Cardiac fibroblast (primary cell): ENCODE measurements at places on chromosomes 7 and 10.

GRCh38 chr7:157853076-157853788 is 516.4 kb downstream of the DNAJB6 start:
- no peak for DNase-seq

DNA sequence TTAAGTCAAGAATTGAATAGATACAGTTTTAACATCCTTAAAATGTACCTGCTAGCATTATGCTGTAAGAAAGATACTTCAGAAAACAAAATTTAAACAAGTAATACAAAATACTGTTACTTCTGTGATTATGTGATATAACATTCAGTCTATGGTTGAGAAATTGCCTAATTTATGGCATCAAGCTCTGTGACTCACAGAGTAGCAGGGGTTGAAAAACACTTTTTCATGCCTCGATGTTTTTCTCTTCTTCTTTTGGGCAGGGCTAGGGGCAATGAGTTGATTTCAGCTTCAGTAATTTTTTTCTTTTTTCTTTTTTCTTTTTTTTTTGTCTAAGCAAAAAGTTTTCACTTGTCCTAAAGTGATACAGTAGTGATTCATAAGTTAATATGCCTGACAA is 209.2 kb downstream of the MBL2 start:
- peak; percentile 48 for DNase-seq

- DNase-seq = peak; percentile 14
These were observed 173.5 kb downstream of the KCNMA1 start for GRCh38 chr10:77463967-77464745.

- DNase-seq = peak; percentile 95
These were observed 75.2 kb downstream of the PAXIP1 start for GRCh38 chr7:154927624-154928125.

DNA sequence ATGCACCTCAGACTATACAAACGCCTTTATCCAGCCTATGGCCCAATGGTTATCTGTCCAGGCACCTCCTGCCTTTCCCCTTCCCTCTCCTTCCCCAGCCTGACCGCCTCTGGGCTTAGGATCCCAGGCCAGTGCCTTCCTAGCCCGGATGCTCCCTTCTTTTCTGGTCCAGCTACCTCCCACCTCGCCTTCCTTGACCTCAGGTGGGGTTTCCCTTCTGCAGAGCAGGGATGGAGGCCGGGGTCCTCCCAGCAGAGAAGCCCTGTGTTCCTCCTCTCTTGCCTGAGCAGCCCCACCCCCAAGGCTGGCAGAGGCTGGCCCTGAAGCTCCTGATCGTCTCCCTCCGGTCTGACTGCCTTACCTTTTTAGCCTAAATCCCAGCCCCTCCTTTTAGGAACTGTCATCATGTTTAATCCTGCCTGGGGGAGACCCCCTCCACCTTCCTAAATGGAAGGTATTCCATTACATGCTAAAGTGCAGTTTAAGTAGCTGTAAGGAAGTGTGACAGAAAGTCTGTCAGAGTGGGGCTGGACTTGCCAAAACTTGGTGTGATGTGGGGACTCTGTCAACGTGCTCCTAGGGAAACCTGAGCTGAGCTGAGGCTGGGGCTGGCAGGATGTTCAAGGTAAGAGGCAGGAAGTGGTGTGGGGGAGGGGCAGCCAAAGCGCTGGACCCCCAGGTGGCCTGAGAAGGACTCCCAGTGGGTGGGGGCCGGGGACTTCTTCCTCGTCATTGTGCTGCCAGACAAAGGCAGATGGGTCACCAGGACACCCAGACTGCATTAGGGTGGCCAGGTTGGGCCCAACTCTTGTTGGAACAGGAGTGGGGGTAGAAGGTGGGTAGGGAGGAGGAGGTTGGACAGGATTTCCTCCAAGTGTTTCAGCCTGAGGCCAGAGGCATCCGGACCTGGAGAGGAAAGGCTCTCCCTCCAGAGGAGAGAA is 39.5 kb downstream of the LBX1 start:
- DNase-seq = no peak

- DNase-seq = peak; percentile 90
These were observed 103.1 kb downstream of the ZNF467 start for GRCh38 chr7:149670288-149670687.

- no peak for DNase-seq
These were observed 44.2 kb downstream of the PDE1C start for GRCh38 chr7:32026083-32026425.

GRCh38 chr7:116176226-116176625 is 34.1 kb upstream of the TES start:
- DNase-seq = no peak

DNA sequence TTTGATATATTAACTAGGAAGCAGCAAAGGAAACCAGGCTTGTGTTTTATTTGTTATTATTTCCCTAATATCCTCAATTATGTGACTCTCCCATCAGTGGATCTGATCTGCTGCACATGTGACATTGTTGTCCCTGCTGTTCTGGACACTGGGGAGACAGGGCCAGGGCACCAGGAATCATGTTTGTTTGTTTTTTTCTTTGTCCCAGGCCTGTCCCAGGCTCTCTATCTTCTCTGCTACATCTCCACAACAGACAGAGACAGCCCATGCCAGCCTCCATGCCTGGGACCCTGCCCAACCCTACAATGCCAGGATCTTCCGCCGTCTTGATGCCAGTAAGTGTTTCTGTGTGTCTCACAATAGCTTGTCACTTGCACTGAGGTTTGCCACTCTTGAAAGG is 239.6 kb downstream of the TRIL start:
- DNase-seq = no peak

DNA sequence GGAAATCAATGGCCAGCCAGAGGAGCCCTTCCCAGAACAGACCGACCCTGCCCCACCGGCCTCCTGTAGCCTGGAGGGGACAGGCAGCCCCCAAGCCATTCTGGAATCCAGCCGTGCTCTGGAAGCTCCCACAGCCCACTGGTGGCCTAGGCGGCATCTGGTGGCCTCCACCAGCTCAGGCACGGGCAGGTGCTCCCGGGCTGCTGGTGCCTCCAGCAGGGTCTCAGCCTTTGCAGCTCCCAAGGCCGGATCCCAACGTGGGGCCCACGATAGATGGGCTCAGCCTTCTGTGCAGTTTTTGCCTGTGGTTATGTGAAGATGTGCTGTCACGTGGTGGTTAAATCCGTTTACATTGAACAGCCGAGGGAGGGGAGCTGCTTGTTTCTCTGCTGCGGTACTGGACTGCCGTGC is 44.4 kb downstream of the JAKMIP3 start:
- DNase-seq = no peak

- DNase-seq = no peak
These were observed 83.6 kb downstream of the DNAJC1 start for GRCh38 chr10:21919906-21920305.

DNA sequence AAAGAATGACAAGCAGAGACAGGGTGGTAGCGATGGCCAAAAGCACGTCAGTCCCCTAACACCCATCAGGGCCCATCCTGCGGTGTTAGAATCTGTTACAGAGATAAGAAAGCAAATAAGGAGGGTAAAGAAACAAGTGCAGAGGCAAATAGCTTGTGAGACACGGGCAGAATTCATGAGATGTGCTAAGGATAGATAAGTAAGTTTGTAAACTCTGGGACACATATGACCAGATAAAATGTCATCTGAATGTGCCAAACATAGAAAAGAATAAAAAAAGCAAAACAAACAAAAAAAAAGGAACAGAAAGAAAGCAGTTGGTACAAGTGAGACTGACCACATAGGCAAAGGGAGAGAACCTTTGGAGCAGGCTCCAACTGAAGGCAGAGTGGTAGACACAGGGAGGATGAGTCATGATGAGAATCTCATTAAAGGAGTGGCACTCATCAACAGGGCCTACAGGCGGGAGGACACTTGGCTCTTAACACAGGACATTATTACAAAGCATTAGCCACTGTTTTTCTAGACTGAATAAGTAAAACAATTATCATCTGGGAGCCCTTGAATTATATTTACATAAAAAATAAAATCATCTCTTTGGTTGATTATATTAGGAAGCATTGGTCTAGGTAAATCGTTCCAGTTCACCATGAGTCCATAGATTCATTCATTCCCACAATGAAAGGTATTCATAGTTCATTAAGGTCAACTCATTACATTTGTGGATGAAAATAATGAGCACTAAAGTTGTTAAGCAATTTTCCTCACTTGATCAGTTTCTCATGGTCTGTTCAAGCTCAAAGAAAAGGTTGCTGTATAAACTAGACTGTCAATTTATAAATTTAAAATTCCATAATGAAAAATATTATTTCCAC is 21.5 kb upstream of the EPHB6 start:
- DNase-seq = peak; percentile 35

DNA sequence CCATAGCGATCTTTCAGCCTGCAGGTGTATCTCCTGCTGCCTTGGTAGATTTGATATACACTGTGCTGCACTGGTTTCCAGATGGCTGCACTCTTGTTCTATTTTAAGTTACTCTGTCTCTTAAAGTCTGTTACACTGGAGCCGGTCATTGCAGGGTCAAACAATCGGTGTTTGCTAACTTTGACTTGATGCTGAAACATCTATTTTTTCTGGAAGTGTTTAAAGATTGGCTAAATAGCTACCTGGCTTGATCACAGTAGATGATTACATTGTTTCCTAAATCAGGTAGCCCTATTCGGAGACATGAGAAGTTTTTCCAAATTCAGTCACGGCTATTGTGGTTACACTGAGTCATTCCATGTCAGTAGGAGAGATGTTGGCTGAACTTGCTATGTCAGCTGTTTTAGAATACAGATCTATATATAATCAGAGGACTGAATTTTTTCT is 574.8 kb downstream of the ETV1 start:
- DNase-seq = peak; percentile 13

GRCh38 chr7:1457949-1458682 is 1.2 kb downstream of the MICALL2 start:
- DNase-seq = no peak

GRCh38 chr7:125257617-125258016 is 328.0 kb upstream of the POT1 start:
- DNase-seq = no peak

GRCh38 chr10:45071043-45071813 is 70.5 kb downstream of the ZNF22 start:
- DNase-seq = no peak

DNA sequence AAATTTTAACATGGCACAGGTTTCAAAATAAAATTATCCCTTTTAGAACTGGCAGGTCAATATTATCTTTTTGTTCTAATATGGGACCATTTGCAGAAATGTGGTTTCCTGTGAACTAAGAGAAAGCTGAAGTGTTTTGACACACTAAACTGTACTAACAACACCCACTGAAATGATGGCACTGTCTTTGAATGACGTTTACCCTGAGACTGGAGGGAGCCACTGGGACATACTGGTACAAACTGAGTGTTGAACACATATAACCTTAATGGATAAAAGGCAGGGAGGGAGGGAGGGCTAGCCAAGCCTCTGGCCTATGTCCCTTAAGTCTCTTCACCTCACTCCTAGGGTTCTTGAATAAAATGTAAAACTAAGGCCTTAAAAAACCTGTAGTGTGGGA is 95.9 kb downstream of the PDE1C start:
- no peak for DNase-seq

DNA sequence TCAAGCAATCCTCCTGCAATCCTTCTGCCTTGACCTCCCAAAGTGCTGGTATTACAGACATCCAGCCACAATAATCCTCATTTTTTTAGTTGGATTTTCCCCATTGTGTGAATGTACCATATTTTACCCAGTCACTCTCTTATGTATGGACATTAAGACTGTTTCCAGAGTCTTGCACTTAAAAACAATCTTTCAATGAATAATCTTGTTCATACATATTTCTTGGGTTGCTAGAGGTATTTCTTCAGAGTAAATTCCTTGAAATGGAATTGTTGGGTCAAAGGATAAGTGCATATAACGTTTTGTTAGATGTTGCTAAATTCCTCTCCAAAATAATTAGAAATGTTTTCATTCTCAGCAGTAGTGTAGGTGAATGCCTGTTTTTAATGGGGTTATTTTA is 283.1 kb upstream of the KAT6B start:
- peak; percentile 3 for DNase-seq

- no peak for DNase-seq
These were observed 45.0 kb upstream of the NMT2 start for GRCh38 chr10:15213461-15213861.

GRCh38 chr10:113369365-113369694 is 183.5 kb upstream of the HABP2 start:
- no peak for DNase-seq

DNA sequence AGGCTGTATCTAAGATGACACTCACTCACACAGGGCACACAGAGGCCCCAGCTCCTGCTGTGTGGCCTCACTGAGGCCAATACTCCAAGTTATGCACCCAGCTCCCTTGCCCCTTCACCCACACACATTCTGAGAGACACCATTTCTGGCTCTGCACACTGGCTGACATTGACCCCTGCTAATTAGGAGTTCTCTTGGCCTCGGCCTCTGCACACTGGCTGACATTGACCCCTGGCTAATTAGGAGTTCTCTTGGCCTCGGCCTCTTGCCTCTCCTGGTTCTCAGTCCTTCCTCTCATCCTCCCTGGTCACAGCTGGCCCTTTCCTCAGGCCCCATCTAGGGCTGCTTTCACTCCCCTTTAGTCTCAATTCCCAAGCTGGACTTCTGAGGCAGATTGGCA is 97.3 kb downstream of the GRID1 start:
- no peak for DNase-seq

- no peak for DNase-seq
These were observed 786.6 kb downstream of the LRMDA start for GRCh38 chr10:76218035-76218434.

DNA sequence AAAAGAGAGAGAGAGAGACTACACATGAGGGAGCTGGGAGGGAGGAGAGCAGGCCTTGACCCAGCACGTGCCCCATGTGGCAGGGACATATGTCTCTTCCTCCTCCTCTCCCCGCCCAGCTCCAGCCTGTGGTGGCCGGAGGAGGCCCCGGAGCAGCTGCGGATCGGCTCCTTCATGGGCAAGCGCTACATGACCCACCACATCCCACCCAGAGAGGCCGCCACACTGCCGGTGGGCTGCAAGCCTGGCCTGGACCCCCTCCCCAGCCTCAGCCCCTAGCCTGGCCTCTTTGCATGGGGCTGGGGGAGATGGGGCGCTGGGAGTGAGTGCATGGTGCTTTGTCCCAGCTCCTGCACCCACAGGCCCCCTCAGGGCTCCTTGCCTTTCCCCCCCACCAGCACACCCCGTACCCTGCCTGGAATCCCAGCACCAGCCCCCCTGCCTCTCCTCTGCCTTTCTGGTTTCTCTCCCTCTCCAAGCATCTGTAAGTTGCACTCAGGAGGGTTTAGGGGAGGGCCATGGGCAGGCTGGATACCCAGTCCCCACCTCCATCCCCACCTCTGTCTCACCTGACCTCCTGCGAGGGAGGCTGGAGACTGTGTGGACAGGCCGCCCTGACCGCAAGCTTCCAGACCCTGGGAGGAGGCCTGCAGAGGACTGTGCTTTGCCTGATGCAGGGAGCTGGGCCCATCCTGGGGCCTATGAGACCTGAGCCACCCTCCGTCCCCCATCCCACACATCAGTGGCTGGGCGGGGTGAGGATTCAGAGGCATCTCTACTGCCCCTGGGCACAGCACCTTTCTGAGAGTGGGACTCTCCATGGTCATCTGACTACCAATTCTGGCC is 4.8 kb downstream of the UPK3B start:
- no peak for DNase-seq

- no peak for DNase-seq
These were observed 5.2 kb upstream of the APBB1IP start for GRCh38 chr10:26432938-26433337.

- DNase-seq = peak; percentile 33
These were observed 121.5 kb upstream of the PRR15 start for GRCh38 chr7:29442146-29442545.
